Omental fat pad (tissue), 4 donors: ENCODE measurements at places on chromosomes 7 and 10. TPM values are rescaled to one million over a fixed set of nuclear protein-coding genes. Genes with fewer than 3 reads are reported as not detected.

DNA sequence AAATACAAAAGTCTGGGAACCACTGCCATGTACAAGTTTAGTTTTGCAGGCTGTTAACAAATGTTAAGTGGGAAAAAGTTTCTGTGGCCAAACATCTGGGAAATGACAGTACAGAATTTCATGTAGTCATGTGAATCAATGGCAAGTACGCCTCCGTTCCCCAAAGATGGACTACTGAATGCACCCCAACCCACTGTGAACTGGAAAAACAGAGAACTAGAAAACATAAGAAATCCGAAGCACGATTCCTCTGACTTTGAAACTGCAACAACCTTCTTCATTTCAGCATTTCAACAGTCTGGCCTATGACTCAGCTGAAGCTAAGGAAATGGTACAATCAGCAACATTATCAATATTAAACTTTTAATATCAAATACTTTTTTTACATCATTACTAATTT is 41.8 kb downstream of the MCMBP start:
- no peak for DNase-seq

- no peak for DNase-seq
These were observed 18.3 kb upstream of the BHLHA15 start for GRCh38 chr7:98192781-98193457.

FEZF1 gene
- not detected for total RNA-seq

SFRP4 gene
- total RNA-seq, result 10.9 TPM

RNF148 gene
- total RNA-seq, result 1.9 TPM

PNLIP gene
- not detected for total RNA-seq

DNA sequence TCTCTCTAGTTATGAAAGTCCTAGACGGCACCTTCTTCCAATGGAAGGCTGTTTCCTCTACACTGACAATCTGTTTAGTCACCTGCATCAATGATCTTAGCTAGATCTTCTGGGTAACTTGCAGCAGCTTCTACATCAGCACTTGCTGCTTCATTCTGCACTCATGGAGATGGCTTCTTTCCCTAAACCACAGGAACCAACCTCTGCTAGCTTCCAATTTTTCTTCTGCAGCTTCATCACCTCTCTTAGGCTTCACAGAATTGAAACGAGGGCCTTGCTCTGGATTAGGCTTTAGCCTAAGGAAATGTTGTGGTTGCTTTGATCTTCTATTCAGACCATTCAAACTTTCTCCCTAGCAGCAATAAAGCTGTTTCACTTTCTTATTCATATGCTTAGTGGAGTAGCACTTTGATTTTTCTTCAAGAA is 24.6 kb downstream of the NAMPT start:
- no peak for DNase-seq

DNA sequence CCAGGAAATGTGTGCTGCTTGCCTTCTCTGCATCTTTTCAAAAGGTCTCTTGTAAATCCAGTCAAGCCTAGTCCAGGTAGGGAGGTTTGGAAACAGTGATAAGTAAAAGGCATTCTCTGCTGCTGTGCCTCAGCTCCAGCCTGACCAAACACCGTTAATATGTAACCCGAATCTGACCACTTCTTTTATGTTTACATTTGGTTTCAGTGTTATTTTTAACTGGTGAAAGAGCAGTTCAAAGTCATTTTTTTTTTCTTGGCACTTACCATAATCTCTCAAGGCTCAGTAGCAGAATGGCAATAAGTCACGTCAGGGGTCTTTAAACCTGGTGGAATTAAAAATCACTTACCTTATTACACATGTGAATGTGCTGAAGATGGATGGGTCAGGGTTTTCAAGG is 216.8 kb downstream of the PTEN start:
- no peak for DNase-seq

DNA sequence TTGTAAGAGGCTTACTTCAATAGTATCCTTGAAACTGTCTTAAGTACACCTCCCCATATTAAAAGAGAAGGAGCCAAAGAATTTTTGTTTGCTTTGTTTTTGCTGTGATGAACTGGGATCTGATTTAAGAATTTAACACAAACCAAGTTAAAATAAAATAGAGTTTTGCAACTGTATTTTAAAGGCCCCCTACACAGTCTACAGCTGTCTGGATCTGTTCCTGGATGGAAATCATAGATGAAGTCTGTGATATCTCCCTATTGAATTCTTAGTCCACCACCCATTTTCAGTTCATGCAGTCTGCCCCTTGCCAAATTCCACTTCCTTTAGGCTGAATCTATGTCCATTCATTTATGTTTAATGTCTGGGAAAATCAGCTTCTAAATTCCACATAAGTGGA is 169.8 kb upstream of the MEOX2 start:
- no peak for DNase-seq

GRCh38 chr10:132563485-132564248 is 26.1 kb downstream of the INPP5A start:
- DNase-seq, result no peak

SSC4D gene
- 2.1 TPM for total RNA-seq

DNA sequence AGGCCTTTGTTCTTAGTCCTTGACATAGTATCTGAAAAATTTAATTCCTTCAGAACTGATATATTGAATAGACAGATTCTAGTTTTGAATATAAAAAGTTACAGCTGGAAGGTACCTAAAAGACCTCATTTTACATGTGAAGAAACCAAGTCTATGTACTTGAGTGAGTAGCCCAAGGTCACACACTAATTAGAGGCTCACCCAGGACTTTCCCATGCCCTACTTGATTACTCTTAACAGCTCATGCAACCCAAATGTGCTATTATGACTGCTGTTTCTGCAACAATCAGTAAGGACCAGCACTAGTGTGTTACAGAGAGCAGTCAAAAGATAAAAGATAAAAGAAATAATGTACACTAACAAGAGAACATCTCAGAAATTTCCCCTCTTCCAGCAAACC is 40.7 kb upstream of the BET1 start:
- no peak for DNase-seq

DNA sequence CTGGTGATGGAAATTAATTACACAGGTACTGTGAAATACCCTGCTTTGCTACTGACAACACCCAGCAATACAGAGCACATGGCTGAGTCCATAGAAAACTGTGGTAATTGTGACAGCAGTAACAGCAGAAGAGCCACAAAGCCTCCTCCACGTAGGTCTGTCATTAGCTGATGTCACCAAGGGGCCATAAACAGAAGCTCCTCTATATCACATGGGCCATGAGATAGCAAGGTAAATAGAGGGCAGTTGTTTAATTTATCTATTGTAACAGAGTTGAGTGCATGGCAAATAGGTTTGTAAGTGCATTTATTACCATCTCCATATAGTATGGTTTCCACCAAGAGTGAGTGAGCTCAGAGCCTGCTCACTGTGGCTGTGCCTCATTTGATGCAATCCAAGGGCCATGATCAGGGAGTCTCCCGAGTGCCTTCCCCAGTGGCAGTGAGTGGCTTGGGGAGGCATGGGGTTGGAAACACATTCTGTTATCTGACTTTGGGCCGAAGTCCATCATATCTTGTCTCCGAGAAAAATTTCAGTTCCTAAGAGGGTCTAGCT is 281.2 kb downstream of the SKAP2 start:
- no peak for DNase-seq

- DNase-seq, result no peak
These were observed 154.8 kb downstream of the GRID1 start for GRCh38 chr10:86211691-86212390.

DNA sequence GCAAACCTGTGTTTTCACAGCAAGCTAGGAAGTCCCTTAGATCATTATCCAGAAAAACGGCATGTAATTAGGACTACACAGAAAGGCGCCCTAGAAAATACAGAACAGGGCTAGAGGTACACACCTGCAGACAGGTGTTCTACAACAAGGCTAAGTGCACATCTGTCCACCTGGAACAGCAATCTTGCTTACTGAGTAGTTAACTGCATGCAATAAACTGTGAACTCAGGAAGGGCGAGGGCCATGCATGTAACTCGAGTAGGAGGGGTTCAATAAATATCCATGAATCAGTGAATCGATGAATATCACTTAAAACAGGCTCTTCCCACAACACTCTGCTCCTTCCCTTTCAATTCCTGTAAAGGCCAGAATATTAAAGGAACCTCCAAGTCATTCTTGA is 22.0 kb downstream of the FAM171A1 start:
- no peak for DNase-seq

DNA sequence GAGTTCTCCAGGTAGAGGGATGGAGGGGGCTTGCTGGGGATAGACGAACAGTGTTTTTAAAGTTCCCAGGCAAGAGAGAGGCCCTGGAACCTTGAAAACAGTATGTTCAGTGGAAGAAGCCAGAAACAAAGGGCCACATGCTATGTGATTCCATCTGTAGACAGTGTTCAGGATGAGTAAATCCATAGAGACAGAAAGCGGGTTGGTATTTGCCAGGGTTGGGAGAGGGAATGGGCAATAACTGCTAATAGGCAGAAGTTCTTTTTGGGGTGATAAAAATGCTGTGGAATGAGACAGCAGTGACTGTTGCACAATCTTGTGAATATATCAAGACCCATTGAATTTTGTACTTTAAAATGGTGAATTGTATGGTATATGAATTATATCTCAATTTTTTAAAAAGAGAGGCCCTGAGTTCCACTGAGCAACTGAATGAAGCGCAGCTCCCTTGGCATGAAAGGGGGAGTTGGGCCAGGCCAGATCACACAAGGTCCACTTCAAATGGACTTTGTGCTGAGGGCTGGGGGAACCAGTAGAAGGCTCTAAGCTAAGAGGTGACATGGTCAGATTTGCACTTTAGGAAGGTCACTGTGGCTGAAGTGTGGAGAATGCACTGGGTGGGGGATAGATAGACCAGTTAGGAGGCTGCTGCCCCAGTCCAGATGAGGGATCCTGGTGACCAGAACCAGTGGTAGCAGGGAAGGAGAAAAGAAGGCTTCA is 34.0 kb downstream of the LEP start:
- no peak for DNase-seq

GRCh38 chr10:8721650-8722049 is 667.2 kb downstream of the GATA3 start:
- DNase-seq, result no peak

DNA sequence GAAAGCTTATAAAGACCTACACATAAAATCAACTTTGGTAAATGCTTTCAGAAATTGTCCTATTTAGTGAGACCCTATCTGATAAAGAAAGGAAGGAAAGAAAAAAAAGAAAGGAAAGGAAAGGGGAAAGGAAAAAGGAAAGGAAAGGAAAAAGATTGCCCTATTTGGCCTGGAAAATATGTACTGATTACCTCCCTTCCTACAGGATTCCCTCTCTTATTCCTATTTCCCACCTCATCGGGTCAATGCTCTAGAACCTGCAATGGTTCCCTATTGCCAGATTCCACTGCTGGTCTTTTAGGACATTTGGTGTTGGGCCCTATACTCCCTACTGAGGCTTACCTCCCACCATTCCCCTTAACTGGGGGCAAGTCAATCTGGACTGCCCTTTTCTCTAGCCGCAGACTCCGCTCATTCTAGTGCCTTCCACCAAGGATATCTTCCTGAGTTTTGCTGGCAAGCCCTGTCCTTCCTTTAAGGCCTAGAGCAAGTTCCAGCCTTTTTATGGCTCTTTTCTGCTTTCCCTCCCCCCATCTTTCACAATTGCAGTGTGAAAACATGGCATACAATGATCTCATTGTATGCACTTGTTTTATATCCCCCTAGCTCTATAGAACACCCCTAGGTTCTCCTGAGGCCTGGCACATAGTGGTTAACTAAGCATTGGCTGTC is 4.4 kb downstream of the DDIT4 start:
- no peak for DNase-seq

AS3MT gene
- total RNA-seq, result 1.3 TPM

GRCh38 chr7:81846398-81846797 is 76.6 kb upstream of the HGF start:
- DNase-seq, result no peak

GRCh38 chr7:7017707-7018280 is 164.6 kb upstream of the C1GALT1 start:
- no peak for DNase-seq

DNA sequence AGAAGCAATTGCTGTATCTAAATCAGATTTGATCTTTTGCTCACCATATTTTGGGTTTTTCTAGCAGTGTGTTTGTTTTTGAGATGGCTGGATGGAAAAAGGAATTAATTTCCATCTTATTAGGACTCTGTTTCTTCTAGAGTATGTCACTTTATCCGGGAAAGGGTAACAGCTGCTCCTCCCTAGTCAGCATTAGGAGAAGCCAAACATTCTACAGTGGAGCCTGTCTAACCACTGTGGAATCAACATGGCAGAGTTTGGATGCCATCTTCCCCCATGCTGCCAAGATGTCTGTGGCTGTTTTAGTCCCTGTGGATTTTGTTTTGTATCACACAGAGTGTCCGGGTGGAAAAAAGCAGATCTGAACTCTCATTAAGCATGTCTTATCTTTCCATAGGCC is 16.0 kb upstream of the LMOD2 start:
- DNase-seq, result no peak

GRCh38 chr7:24595671-24596418 is 22.6 kb downstream of the PALS2 start:
- no peak for DNase-seq

CTBP2 gene
- total RNA-seq, result 29.4 TPM

LRIT1 gene
- not detected for total RNA-seq

GRCh38 chr10:120658943-120659885 is 191.9 kb upstream of the WDR11 start:
- DNase-seq, result no peak

GRCh38 chr10:3235996-3236510 is 63.5 kb upstream of the PITRM1 start:
- DNase-seq, result no peak

GRCh38 chr7:24602860-24603456 is 29.7 kb downstream of the PALS2 start:
- no peak for DNase-seq

DNA sequence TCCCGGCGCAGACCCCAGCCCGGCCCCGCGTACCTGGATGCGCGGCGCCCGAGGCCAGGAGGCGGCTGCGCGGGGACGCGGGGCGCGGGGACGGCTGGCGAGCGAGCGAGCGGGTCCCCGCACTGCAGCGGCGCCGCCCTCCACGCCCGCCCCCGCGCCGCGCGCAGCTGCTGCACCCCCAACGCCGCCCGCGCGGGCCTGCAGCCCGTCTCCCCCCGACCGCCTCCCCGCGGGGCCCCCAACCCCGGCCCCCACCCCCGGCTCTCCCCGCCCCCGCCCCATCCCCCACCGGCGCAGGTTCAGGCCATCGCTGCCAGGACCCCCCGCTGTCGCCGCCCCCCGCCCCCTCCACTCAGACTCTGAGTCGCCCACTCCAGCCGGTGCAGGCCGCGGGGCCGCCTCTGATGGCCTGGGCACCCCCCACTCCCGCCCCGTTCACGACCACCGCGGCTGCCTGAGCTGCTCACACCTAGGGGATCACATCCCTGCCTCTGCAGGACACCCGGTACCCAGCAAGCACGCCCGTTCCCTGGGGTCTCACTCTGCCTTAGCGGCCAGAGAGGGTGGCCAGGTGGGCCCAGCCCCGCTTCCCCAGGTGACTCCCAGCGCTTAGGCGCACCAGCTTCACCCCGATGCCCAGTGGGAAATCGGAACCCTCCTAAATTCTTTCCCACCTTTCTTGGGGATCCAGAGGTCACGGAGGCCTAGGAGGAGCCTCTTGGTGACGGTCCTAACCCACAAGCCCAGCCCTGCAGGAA is 13.9 kb upstream of the DNAAF5 start:
- DNase-seq, result no peak

- DNase-seq, result no peak
These were observed 4.8 kb downstream of the EGR2 start for GRCh38 chr10:62811159-62811875.

- DNase-seq, result no peak
These were observed 36.7 kb downstream of the PRF1 start for GRCh38 chr10:70565556-70566514.

- no peak for DNase-seq
These were observed 172.4 kb upstream of the ZMIZ1 start for GRCh38 chr10:78896159-78896928.

FAM25G gene
- total RNA-seq, result not detected

GRCh38 chr10:13349463-13350274 is 1.6 kb upstream of the SEPHS1 start:
- no peak for DNase-seq
